ENCODE measurements at places on chromosomes 1 and 21.

DNA sequence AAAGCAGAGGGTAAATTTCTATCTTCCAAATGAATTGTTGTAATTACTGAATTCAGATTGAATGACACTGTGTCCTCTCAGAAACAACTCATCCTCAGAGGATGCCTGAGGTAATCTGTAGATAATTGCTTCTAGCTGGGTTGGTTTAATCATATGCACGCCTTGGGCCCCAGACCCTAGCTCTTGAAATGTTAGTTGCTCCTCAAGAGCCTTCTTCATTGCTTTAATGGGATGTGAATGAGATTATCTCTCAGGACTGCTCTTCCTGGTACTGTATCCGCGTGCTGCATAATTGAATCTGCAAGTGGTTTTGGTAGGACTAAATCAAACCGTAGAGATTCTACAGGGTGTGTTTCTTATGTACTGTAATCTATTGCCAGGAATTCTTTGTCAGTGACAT is 569.3 kb upstream of the NEGR1 start:
- no peak for DNase-seq

DNA sequence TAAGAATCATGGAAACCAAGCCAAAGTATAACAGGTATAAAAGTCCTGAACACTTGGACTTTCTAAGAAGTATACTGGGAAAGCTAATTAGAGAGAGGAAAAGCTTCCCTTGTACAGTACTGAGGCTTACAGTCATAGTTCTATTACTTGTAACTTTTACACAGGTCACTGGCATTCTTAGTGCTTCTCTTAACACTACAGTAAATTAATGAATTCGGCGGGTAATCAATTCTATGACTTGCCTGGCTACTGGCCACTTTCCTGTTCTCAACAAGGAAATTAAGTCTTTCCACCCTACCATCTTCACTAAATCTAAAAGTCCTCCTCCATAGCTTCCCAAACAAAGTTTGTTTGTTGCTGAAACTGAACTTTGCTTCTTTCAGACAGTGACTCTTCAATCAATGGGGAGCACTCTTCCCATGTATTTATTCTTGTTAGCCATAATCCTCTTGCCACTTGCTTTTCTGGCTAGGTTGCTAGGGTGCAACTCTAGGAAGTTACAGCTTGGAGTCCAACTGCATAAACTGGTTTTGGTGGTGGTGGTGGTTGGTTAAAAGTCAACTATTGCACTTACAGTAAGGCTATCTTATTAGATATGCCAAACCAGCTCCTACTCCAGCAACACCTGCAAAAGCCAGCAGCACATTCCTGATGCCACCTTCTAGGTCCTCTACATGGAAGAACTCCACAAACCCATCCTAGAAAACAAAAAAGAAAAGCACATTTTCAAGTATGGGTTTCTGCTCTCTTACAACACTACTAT is 2.4 kb downstream of the MCL1 start:
- no peak for DNase-seq

GRCh38 chr1:34784751-34785221 is 3.8 kb downstream of the GJB3 start:
- DNase-seq = no peak

DNA sequence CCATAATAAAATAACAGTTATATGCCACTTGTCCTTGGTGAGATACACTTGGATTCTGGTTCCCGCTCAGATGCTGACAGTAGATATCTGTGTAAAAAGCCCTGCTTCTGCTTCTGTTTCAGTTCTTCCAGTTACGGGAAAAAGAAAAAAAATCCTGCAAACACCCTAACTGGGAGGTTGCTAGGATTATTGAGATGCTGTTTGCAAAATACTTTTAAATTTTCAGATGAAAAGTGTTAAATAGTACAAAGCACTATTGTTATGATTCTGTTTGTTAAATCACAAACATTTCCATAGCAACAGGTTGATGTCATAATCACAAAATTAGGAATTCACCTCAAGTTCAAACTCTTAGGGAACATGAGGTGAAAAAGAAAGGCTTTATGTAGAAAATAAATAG is 232.3 kb downstream of the HMCN1 start:
- no peak for DNase-seq

GRCh38 chr1:116587501-116588227 is 16.8 kb upstream of the CD58 start:
- DNase-seq = no peak

- peak; percentile 47 for DNase-seq
Measured at GRCh38 chr1:23838401-23838866, 13.2 kb upstream of the HMGCL start.

- no peak for DNase-seq
Measured at GRCh38 chr1:25631750-25632485, 15.3 kb downstream of the MAN1C1 start.

DNA sequence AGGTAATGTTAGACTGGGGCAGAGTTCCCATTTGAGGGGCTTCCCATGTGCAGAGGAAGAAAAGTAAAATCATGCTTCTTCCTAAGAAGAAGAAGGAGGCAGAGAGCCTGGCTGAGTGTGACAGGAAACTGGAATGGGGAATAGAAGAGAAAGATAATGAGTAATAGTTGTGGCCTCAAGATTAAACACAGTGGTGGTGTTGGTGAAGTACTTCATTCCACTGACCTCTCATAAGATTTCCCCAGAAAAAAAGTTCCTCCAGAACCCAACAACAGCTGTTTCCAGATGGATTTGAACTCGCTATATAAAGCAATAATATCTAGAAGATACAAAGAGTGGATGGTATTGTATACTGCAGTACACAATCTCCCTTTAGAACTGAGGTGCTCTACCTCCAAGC is 13.0 kb downstream of the RGS1 start:
- DNase-seq = no peak

DNA sequence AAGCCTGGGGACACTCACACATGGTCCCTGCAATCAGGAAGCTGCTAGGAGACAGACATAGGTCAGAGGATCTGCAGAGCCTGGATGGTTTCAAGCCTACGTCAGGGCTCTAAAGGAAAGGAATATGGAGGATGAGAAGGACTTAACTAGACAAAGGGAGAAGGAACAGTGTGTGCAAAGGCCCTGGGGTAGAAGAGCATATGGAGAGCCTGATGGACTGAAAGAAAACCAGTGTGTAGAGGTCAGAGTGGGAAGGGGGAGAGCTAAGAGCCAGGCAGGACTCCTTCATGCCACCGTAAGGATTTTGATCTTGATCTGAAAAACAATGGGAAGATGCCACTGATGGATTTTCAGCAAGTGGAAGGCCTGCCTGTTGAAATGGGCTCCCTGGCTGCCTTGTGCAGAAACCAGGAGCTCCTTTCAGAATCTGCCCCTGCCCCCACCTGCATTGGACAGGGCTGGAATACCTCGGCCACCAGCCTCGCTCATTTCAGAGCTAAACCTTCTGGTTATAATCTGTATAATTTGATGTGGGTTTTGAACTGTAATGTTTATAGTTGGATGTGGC is 8.6 kb downstream of the FHAD1 start:
- no peak for DNase-seq

DNA sequence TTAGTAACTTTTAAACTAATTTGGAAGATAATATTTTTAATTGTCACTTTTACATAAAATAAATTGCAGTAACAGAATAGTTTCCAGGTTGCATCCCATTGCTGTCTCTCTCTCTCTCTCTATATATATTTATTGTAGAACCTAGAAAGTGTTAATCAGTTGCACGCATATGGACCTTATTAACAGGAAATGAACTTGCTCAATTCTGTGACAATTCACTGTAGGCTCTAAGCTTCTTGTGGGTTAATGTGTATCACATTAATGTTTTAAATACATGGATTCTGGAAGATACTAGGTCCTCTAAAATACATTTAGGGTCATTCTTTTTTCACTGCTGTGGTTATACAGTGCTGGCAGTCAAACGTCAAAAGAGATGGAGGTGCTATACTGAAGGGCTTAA is 33.1 kb downstream of the LRRC71 start:
- no peak for DNase-seq

DNA sequence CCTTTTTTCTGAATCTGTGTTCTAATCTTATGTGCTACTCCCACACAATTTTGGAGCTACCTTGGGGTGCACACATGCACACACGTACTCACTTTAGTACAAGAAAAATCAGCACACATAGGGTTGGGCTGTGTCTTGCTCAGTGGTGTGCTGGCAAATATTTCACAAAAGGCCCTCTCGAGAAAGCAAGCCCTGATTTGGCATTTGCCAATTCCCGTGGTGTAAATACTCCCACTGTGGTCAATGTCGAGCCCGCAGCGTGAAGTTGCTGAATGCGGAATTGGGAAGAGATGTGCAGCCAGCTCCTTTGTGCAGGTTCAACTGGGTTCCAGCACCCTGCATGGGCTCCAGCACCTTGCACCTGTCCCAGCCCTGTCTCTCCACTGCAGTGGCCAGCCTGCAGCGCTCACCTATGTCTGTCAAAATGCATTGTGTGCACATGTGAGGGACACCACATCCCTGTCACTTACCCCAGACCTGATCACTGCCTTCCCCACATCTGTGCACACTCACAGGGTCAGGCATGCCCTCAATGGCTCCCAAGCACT is 78.4 kb upstream of the WNT4 start:
- DNase-seq = no peak

- no peak for DNase-seq
Measured at GRCh38 chr1:32240140-32240951, 6.7 kb upstream of the FAM167B start.

DNA sequence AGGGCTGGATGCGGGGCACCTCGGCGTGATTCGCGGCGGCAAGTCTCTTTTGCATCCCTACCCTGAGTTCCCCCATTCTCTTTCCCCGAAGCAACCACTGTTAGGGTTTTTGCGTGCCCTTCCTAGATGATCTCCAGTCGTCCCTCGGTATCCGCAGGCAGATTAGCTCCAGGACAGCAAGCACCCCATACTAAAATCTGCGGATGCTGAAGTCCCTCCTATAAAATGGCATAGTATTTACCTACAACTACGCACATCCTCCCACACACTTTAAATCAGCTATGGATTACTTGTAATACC is 22.8 kb upstream of the CFAP126 start:
- peak; percentile 67 for DNase-seq

GRCh38 chr1:183673605-183674323 is 20.6 kb upstream of the APOBEC4 start:
- no peak for DNase-seq

GRCh38 chr1:151512326-151512725 is 1.1 kb downstream of the CGN start:
- DNase-seq = no peak

DNA sequence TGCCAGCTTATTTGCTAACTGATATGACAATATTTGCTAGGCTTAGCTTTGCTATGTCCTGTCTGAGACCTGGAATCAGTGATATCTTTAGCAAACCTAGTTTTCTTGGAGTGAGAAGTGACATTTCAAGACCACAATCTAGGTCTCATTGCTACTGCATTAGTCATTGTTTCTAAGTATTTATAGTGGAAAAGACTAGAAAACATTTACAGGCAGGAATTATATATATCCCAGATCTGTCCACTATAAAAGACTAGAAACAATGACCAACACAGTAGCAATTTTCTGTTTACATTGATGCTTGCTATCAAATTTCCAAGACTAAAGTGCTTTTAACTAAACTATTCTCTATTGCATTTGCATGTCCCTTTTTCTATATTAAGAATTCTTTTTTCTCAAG is 5.0 kb upstream of the RGS18 start:
- no peak for DNase-seq

GRCh38 chr1:85313888-85314696 is 37.7 kb upstream of the BCL10 start:
- DNase-seq = no peak

- no peak for DNase-seq
Measured at GRCh38 chr1:115879977-115880376, 39.1 kb upstream of the NHLH2 start.

DNA sequence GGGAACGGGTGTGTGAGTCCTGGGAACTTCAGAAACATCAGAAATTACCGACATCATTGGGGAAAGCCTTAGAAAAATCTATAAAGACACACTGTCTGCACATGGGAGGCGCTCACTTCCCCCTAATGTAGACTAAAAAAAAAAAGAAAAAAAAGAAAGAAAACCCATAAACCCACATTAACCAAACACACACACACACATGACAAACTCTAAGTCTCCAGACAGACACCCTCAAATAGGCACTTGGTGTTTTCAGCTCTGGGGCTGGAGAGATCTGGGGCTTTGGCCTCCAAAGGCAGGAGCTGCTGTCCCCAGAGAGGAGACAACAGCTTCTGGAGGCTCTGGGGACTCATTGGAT is 13.2 kb upstream of the SDHB start:
- no peak for DNase-seq

- no peak for DNase-seq
Measured at GRCh38 chr1:183567584-183567983, 22.7 kb downstream of the NCF2 start.

DNA sequence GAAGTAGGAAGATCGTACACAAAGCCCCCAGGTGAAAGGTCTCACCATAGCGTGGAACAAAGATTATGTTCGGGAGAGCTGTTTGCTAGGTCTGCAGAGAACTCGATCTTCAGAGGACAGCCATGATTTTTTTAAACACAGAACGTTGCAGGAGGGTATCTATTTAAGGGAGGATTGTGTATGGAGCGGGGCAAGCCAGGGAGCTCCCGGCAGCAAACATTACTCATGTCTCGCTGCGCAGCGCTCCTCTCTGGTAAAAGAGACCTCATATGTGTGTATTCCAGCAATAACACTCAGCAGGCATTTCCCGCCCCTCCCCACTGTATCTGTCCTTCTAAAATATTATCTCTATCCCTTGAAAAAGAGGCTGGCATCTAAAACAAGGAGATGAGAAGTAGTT is 2.7 kb downstream of the GLIS1 start:
- no peak for DNase-seq
